ENCODE measurements at places on chromosomes 2 and 18.

DNA sequence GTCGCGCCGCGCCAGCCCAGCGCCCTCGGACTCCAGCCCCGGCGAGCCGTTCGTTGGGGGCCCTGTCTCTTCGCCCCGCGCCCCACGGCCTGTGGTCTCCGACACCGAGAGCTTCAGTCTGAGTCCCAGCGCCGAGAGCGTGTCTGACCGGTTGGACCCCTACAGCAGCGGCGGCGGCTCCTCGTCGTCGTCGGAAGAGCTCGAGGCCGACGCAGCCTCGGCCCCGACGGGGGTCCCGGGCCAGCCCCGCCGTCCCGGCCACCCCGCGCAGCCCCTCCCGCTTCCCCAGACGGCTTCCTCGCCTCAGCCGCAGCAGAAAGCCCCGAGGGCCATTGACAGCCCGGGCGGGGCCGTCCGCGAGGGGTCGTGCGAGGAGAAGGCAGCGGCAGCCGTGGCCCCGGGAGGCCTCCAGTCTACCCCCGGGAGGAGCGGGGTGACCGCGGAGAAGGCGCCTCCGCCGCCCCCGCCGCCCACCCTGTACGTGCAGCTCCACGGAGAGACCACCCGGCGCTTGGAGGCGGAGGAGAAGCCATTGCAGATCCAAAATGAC is 1.4 kb downstream of the PHLPP1 start:
- DNase-seq, result peak; percentile 77

- no peak for DNase-seq
Measured at GRCh38 chr2:133943108-133943507, 310.8 kb upstream of the MGAT5 start.

DNA sequence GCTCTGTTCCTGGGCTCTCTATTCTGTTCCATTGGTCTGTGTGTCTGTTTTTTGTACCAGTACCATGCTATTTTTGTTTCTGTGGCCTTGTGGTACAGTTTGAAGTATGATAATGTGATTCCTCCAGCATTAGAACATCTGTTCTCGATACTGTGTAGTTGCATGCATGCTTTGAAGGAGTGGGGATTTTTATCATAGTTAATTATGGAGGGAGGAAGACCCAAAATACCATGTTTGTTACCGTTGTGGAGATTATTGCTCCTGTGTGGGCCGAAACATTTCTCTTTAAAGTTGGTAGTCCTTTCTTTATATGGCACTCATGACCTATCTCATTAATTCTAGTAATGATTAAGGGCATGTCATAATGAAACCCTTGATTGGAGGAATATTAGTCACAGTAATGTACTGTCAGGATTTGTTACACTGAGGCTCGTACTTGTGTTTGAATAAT is 87.6 kb downstream of the TTC27 start:
- DNase-seq, result no peak

- DNase-seq, result no peak
Measured at GRCh38 chr18:75538727-75539126, 111.2 kb upstream of the SMIM21 start.

DNA sequence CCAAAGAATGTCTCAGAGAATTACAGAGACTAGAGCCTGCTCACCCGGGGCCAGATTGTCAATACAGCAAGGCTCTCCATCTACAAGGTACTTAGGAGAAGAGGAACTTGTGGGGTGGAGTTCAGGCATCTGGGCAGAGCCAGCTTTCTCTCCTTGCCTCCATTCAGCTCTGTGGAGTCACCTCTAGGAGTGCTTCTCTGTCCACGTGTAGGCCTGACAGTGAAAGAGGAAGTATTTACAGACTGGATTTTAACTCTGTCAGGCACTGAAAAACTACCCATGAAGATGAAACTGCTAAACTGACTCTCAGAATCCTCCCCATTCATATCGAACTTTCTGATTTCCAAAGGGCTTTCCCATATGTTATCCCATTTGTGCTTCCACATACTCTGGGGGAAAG is 315.6 kb downstream of the SETBP1 start:
- no peak for DNase-seq

DNA sequence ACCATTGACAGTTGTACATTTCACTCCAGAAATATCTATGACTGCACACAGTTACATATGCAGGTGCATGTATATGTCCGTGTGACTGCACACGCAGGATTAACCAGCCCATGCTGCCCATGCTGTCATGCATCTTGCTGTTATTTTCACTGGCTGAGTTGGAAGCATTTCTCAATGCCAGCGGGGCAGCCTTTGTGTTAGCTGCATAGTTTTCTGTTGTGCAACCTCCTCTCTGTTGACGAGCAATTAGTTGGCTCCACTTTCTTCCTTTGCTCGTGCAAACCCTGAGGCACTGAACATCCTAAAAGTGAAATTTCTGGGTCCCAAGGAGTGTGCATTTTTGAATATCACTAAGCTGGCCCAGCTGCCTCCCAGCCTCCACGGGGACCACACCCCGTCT is 133.4 kb upstream of the GLI2 start:
- no peak for DNase-seq

- DNase-seq, result peak; percentile 10
Measured at GRCh38 chr2:24304098-24304497, 56.2 kb downstream of the ITSN2 start.

- DNase-seq, result no peak
Measured at GRCh38 chr18:26746398-26746797, 119.1 kb downstream of the AQP4 start.

DNA sequence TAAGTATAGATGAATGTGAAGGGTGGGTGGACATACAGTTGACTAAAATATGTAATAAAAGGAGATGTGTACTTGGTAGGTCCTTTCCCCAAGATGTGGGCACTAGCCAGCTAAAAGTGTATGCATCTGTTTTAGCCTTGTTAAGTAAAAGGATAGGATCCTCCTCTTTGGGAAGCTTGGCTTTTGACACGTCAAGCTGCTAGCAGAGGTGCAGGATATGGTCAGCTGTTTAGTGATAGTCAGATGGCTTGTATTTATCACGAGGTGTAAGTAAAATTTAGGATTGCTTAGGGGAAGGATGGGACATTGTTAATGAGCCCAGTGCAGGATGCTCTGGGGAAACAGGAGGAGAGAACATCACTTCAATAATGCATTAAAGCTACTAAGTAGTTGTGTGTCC is 1.5 kb downstream of the MFSD6 start:
- DNase-seq, result no peak

DNA sequence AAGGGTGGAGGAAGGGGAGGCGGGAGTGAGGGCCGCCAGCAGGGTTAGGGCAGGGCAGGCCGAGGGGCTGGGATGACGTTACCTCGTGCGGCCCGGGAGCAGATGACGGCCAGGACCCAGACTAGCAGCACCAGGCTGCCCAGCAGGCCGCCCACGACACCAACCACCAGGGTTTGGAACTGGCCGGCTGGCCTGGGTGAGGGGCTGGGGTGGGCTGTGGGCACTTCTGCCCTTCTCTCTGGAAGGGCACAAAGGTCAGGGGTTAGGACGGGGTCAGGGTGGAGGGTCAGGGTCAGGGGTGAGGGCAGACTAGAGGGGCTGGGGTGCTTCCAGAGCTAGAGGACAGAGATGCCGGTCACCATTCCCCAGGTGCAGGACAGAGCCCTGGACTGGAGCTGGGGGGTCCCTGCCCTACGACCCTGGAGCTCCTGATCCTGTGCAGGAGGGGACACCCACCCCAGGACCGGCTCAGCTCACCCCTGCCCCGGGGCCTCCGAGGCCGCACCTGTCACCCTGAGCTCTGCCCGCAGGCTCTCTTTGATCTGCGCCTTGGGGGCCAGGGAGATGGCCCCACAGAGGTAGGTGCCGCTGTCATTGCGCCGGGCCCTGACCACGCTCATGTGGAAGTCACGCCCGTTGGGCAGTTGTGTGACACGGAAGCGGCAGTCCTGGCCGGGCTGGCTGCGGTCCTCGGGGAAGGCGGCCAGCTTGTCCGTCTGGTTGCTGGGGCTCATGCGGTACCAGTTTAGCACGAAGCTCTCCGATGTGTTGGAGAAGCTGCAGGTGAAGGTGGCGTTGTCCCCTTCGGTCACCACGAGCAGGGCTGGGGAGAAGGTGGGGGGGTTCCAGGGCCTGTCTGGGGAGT is 6.3 kb downstream of the PDCD1 start:
- DNase-seq, result peak; percentile 20

GRCh38 chr2:9336241-9336575 is 87.1 kb downstream of the ITGB1BP1 start:
- DNase-seq, result no peak

DNA sequence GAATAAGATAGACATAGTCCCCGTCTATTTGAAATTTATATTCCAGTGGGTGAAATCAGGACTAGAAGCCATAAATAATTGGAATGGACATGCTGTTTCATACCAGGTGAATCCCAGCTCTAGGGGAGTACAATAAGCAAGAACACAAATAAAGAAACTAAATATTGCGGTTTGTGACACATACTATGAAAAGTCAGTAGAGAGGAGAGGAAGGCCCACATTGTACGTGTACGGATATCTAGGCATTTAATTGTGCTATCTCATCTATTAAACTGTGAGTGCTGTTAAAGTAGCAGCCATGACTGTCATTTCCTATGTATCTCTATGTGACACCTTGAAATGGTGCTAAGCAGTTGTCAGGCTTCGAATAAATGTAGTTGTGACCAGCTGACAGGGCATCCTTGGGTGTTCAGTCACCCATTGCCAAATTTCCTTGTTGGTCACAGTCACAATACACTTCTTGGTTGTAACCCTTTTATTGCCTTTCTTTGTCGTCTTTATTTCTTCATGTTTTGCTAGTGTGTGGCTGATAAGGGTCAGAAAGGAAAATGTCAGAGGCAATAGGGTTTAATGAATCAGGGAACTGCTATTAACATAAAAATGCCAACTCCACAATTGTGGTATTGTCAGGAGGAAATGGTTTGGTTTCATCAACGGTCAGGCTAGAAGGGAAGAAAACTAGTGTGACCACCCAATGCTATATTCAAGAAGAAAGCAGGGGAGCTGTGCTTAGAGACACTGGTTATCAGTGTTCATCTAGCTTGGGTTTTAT is 31.5 kb downstream of the CPO start:
- DNase-seq, result no peak

DNA sequence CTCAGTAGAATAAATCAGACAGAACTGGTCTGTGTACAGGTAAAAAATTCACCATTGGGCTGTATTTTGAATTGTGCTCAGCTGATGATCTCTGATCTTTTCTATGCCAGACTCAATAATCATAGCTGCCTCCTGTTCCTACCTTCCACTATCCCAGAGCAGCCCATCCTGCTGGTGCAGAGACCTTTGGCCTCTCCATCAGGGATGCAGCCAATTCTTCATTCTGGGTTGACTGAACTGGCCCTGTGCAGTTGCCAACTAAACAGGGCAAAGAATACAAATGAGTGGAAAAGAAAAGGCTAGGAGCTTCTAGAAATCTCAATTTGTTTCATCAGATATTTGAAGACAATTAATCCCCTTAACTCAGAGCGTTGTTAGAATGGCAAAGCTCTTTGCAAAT is 1781.3 kb upstream of the CELF4 start:
- DNase-seq, result no peak

GRCh38 chr2:71892896-71893295 is 254.8 kb downstream of the CYP26B1 start:
- no peak for DNase-seq

- DNase-seq, result no peak
Measured at GRCh38 chr2:209547726-209548125, 123.9 kb downstream of the MAP2 start.

- DNase-seq, result no peak
Measured at GRCh38 chr2:53173091-53173490, 594.5 kb upstream of the CHAC2 start.

DNA sequence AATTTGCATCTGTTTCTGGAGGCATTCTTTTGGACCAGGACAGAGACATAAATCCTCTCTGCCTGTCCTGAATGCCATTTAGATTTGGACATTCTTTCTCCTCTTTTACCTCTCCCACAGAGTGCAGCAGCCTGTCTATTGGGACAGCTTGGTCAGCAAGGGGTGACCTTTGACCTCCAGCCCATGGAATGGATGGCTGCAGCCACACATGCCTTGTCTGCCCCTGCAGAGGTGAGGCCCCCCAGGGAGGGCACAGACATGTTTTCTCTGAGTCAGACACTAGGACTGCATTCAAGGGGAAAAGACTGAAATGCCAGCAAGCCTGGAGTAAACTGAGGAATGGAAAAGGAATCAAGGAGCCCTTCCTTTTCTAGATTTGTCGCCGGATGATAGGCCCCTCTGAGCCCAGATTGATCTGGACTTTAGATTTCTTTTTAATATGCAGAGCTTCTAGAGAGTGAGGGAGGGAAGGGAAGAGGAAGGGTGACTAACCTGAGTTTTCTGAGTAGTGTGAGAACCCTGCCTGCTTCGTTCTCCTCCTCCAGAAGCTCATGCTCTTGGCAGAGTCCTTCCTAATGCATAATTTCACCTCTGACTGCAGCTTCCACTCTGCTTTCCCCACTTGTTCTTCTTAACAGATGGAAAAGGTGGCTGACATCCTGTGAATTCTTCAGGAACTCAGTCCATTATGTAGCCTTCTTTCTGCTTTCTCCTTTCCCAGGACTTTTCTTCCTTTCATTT is 16.1 kb upstream of the TTLL4 start:
- no peak for DNase-seq

- DNase-seq, result no peak
Measured at GRCh38 chr18:26804519-26804918, 61.0 kb downstream of the AQP4 start.

- no peak for DNase-seq
Measured at GRCh38 chr2:2847209-2847676, 516.2 kb upstream of the MYT1L start.

DNA sequence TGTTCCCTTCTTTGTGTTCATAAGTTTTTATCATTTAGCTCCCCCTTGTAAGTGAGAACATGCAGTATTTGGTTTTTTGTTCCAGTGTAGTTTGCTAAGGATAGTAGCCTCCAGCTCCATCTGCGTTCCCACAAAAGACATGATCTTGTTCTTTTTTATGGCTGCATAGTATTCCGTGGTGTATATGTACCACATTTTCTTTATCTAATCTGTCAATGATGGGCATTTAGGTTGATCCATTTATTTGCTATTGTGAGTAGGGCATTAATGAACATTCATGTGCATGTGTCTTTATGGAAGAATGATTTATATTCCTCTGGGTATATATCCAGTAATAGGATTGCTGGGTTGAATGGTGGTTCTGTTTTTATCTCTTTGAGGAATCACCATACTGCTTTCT is 33.4 kb downstream of the CARF start:
- no peak for DNase-seq

All from left colon (tissue), 2 donors.